NCI-H446 treated with DMSO at 0.1 percent for 48 hours (cell line): ENCODE measurements at places on chromosomes 16 and 17.

DNA sequence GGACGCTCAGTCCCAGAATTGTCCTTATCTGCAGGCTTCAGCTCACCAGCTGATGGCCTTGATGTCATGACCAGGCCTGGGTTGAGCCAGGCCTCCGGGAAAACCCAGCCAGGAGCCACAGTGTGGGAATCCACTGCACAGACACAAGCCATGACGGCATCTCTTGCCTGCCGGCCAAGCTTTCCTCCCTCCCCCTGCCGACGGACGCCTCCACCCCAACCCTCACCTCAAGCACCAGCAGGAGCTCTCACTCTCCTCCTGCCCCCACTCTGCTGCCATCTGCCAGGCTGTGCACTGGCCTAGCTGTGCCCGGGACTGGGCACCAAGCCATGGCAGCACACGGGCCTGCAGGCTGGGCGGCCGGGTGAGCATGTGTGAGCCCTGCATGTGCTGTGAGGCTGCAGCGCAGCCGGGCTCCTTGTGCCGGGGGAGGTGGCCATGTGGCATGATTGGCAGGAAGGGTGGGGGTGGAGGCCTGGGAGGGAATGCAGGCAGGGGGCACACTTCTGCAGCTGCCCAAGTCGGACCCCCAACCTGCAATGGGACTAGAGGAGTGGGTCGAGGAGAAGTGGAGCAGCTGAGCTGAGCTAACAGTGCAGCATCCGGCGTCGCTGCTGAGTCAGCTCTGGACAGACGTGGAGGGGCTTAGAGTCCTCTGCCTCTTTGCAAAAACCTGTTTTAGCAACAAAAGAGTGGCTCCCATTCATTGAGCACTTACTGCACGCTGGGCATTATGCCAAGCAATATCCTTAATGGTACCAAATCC, 268.5 kb downstream of the CBLN1 start:
- peak; percentile 87 for DNase-seq

- no peak for DNase-seq
Measured at GRCh38 chr16:51624080-51624775, 473.2 kb upstream of the SALL1 start.

DNA sequence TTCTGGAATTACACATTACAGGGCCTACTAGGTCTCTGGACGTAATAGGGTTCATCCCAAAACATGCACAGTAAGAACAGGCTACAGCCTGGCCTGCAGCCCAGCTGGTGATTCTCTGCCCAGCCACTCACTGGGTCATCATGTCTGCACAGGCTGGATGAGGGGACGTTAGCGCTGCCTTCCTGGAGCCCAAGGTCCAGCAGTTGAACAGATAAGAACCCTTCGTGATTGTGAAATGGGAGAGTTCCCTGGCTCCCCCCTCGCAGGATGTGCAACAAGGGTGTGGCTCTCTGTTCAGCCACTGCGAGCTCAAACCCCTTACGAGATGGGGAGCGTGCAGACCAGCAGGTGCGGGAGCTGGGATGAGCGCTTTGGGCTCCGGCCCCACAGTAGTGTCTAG, 200.0 kb upstream of the CDH5 start:
- DNase-seq: no peak

- no peak for DNase-seq
Measured at GRCh38 chr17:13557077-13557476, 44.7 kb downstream of the HS3ST3A1 start.

DNA sequence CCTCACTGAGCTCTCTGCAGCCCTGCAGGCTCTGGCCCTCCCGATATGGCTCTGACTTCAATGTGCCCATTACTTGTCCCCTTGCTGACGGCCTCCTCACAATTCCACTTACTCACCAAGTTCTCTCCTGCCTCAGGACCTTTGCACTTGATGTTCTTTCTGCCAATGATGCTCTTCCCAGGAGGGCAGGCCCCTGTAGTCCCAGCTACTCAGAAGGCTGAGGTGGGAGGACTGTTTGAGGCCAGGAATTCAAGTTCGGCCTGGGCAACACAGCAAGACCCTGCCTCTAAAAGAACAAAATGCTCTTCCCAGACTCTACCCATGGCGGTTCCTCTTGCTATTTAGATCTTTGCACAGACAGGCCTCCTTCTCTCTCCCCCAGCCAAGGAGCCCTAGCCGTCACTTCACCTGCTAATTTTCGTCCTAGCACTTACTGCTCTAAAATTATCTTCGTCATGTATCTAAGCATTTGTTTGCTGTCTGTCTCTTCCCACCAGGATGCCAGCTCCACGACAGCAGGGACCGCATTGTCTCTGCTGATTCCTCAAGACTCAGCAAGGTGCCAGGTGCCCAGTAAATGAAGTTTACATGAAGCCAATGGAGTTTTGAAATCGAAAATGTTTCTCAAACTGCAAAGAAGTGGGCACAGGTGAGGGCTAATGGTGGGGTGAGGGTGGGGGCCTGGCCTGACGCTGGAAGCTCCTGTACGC, 626 bp upstream of the RAI1 start:
- no peak for DNase-seq

- no peak for DNase-seq
Measured at GRCh38 chr16:67034487-67034886, 5.5 kb downstream of the CBFB start.

DNA sequence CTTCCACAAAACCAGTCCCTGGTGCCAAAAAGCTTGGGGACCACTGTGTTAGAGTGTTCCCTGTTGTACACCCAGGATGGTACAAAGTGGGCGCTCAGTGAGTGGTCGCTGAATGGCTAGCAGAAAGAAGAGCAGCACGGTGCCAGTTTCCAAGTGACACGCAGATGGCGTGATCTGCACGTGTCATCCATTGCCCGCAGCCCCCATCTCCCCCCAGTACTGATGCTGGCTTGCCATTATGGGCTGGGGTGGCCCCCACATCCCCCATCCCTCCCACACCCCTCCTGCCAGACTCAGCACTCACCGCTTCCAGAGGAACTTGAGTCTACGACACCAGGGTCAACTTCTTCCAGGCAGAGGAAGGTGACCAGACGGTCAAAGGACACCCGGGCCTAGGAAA, 36.5 kb downstream of the ABCC6 start:
- DNase-seq: no peak

- no peak for DNase-seq
Measured at GRCh38 chr16:88509749-88510069, 56.6 kb downstream of the ZFPM1 start.

DNA sequence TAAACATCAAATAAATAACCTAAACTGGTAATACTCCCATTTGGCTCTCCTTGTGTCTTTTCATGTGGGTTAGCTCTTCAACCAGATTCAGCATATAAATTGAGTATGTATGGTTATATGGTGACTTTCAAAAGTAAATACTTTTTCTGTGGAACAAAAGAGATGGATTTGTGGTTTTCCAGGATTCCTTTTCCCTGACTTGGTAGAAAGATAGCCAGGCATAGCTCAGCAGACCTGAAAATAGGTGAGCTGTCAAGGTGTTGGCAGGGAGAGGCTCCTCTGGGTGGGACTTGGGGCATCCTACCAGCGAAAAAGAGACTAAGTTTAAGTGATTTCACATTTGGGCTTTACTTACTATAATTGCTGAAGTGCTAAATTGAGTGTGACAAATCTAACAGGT, 80.3 kb downstream of the FTO start:
- no peak for DNase-seq

DNA sequence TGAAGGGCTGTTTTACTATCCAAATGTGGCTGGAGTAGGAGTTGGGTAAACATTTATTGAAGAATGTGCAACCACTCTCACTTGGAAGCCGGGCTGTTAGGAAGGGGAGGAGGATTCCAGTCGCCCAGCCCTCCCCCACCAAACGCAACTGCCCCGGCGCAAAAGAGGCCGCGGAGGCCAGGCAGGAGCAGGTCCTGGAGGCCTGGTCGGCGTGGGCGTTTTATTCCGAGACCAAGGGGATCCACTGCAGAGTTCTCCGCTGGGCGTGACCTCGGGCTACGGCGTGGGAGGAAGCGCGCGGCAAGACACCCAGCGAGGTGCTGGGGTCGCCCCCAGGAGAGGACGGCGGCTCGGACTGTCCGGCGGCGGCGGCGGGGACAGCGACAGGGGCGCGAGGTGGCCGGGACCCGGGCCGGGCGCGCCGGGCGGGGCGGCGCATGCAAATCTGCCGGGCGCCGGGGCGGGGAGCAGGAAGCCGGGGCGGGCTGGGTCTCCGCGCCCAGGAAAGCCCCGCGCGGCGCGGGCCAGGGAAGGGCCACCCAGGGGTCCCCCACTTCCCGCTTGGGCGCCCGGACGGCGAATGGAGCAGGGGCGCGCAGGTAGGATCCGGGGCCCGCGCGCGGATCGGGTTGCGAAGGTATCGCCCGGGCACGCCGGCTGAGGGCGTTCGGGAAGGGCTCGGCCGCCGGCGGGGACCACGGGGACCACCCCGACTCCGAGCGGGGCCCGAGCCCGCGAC, at the start of gene IL4R:
IL4R (plus strand) TSS at position 553 of the 739 bp plus-strand sequence. CDS start 26,230 bp downstream, outside the sequence.
- DNase-seq: no peak

DNA sequence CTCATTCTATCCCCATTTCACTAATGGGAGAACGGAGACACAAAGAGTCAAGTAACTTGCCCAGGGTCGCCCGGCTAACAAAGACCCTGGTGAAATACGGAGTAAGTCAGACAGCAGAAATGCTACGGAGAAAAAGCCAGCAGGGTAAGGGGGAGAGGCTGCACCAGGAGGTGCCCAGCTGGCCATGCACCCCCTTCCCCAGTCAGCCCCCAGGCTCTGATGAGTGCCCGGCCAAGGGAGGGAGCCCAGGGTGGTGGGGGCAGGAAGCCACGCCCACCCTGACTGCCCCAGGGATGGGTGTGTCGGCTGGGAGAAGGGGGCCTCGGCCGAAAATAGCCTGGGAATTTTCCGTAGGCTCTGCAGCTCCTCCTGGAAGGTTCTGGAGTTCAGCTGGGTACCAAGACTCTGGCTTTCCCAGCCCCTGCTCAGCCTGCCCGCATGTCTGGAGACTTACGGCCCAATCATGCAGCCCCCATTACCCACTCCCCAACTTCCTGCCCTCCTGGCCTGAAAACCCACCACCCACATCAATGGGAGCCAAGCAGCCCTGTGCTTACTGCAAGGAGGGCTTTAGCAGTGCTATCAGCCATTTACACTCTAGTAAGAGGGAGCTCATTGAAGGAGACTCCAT, 4.2 kb downstream of the CARHSP1 start:
- no peak for DNase-seq

DNA sequence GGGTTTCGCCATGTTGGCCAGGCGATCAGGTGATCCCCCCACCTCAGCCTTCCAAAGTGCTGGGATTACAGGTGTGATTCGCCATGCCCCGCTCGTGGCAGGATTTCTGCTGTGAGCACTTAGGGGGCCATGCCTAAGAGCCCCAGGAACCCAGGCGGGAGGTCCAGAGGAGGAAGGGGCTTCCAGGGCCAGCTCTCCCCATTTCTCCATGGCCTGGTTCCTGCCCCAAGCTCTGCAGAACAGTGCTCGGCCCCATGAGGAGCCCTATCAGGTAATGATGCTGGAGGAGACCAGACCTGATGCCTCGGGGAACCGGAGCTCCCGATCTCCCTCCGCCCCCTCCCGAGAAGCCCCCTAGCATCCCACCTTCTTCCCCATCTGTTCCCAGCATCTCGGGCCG, 53.6 kb downstream of the RMI2 start:
- DNase-seq: no peak

DNA sequence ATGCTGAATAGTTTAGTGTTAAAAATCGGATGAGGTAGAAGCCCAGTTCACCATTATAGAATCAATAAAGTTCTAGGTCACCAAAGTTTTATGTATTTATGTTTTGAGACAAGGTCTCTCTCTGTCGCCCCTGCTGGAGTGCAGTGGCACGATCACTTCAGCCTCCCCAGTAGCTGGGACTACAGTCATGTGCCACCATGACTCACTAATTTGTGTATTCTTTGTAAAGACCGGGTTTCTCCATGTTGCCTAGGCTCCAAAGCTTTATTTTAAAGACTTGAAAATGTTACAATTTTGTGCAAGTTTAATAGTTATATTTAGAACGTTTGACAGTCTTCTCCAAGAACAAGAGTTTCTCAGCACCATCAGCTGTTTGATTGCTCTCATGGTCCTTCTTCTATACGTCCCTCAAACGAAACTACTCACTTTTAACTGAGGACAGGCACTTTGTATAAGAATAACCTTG, 32.1 kb downstream of the NDE1 start:
- DNase-seq: no peak

GRCh38 chr17:72967977-72968585, 124.4 kb downstream of the SLC39A11 start:
- no peak for DNase-seq

DNA sequence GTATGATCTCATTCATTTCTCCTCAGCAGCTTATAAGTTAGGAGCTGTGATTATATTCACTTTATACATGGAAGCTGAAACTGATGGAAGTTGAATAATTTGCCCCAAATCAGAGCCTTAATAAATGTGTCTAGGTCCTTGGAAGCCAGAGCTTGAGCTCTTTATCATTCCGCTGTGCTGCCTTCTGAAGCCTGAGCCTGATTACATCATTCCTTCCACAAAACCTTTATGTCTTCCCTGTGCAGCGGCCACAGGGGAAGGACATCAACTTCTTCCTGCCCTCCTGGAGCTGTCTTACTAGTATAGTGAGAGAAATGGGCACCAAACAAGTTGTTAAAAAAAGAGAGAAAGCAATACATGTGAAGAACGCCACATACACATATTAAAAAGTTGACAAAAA, 6.8 kb downstream of the TNRC6C start:
- no peak for DNase-seq

DNA sequence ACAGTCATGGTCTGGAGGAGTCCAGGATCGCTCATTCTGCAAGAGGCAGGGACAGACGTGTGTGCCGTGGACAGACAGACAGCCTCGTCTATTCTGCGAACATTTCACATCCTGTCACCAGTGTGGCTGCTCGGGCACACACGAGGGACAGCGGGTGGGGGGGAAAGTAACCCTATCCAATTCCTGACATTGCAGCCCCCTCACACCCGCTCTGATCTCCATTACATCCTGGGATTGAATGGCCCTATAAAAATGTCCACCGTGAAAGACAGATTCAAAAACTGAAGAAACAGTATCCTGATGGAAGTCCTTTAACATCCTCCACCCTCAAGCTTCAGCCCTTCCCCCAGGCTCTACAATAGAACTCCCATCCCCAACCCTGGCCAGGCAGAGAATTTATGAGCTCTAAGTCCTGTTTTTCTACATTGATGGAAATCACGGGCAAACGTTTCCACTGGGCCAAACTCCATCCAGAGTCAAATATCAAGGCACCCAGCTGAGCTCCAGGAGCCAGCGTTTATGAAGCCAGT, 39.4 kb downstream of the HS3ST3A1 start:
- DNase-seq: no peak
